Stimulated activated CD4-positive, alpha-beta T cell treated with anti-CD3 and anti-CD28 coated beads, Interleukin-1b, Interleukin-23, amount 100 ng/mL, for 1 hour (primary cell): ENCODE measurements at places on chromosomes 12 and 14.

- no peak for DNase-seq
Observed at GRCh38 chr12:45685680-45686079, 43.8 kb upstream of the ARID2 start.

DNA sequence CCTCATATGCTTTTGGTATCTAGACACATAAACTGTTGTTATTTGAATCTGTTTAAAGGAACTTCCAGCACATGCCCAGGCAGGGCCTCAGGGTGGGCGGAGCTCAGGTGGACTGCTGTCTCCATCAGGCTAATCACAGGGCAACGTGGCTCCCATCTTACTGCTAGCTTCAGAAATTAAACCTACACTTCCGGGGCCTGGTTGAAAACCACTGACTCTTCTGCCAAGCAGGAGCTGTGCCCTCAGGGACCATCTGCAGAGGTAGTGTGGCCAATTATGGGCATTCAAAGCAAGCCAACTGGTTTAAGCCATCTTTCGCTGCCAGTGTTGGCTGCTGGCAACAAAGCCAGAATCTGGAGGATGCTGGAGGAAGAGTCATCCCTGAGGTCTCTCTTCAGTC lies 97.5 kb downstream of the TMX1 start:
- no peak for DNase-seq

GRCh38 chr14:21023817-21024584 lies 860 bp downstream of the NDRG2 start:
- no peak for DNase-seq

- DNase-seq, result no peak
Observed at GRCh38 chr14:87629788-87630187, 363.2 kb downstream of the GALC start.

DNA sequence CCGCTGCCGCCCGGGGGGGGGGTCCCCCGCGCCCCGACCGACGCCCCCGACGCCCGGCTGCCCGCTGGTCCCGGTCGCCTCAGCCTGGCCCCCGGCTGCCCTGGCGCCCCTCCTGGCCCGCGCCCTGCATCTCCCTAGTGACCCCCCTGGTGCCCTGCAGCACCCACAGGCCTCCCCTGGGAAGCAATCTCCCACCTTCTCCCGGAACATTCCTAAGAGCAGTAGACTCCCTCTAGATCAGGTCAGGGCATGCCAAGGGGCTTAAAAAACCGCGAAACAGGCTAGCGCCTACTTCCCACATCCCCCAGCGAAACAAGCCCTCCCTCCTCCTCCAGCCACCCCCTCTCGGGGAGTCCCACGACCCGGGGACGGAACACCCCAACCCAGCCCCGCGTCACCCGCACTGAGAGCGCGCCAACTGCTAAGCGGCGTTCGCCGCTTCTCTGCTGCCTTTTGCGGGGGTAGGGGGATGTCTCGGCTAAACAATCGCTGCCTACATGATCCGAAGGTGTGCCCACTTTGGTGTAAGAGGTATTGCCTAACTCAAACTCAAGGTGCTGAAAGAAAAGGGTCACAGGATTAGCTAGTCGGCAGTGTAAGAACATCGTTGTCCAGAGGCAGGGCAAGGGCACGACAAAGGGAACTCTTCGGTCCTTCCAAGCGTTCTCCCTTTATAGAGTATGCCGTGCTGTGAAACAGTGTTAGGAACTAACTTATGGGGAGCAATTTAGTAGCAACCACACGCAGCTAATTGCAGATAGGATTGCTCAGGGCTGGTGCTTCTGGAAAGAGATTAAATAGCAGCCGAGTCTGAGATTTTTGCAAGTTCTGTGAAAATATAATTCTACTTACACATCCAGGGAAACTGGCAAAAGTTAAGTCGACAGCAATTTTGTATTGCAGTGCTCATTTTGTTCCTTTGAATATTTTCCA lies 619 bp upstream of the NTN4 start:
- DNase-seq, result no peak

- DNase-seq, result no peak
Observed at GRCh38 chr12:105892362-105892910, 246.3 kb downstream of the NUAK1 start.

DNA sequence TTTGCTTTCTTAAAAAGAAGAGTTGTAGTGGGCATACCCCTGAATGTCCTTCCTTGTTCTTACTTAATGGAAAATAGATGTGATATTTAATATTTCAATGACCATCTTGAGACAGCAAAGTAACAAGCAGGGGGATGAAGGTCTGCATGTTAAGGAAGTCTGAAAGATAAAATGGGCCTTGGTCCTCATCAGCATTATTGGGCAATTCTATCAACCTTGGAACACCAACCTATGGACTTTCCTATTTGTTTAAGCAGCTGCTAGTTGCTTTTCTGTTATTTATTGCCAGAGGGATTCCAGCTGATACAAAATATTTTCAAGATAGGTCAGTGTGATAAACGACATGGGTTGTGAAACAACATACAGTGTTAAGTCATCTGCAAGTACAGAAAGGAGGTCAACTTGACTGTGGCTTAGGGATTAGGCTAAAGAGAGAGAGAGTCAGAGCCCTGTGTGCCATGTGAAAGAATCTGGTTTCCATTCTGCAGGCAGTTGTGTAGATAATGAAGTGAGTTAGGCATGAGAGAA lies 16.4 kb upstream of the A2M start:
- no peak for DNase-seq

- no peak for DNase-seq
Observed at GRCh38 chr14:100120522-100121269, 38.7 kb downstream of the DEGS2 start.

DNA sequence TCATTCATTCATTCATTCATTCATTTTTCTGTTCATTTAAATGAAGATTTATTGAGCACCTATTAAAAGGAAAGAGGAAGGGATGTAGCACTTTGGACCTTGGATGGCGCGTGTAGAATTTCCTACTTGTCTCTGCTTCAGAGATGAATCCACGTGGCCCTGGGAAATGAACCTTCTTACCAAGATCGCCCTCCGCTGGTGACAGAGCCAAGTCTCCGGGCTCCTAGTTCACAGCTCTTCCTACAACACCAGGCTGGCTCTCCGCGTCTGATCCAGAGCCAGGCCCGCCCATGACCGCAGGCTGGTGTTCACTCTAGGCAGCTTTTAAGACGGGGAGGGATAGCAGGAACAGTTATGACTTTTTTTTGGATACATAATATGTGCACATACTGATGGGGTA lies 70.9 kb upstream of the PIWIL1 start:
- no peak for DNase-seq

GRCh38 chr12:69252033-69252432 lies 12.7 kb downstream of the CPSF6 start:
- no peak for DNase-seq

- no peak for DNase-seq
Observed at GRCh38 chr14:53946404-53947093, 10.1 kb downstream of the BMP4 start.
